ENCODE measurements at places on chromosomes 5 and 9.
A peak's percentile ranks its signal among the peaks of the same experiment; 100 is the strongest.

DNA sequence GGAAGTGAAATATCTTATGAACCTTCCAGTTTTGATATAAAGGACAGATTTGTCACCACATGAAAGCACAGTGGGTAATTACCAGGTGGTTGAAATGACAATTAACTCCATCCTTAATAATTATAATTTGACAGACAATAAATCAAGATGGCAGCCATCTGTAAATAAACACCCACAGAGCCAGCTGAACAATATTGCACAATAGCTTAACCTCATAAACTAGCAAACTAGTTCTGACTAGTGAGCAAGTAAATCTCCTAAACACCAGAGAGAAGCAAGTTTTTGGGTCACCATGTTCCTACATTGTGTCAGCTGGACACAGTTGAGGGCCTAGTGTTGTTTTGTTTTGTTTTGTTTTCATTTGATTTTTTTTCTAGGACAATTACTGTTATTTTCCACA, 577.4 kb downstream of the ACTL7B start:
- no peak for DNase-seq

- DNase-seq = peak; percentile 80
These were observed 175.7 kb downstream of the MELK start for GRCh38 chr9:36748322-36748899.

DNA sequence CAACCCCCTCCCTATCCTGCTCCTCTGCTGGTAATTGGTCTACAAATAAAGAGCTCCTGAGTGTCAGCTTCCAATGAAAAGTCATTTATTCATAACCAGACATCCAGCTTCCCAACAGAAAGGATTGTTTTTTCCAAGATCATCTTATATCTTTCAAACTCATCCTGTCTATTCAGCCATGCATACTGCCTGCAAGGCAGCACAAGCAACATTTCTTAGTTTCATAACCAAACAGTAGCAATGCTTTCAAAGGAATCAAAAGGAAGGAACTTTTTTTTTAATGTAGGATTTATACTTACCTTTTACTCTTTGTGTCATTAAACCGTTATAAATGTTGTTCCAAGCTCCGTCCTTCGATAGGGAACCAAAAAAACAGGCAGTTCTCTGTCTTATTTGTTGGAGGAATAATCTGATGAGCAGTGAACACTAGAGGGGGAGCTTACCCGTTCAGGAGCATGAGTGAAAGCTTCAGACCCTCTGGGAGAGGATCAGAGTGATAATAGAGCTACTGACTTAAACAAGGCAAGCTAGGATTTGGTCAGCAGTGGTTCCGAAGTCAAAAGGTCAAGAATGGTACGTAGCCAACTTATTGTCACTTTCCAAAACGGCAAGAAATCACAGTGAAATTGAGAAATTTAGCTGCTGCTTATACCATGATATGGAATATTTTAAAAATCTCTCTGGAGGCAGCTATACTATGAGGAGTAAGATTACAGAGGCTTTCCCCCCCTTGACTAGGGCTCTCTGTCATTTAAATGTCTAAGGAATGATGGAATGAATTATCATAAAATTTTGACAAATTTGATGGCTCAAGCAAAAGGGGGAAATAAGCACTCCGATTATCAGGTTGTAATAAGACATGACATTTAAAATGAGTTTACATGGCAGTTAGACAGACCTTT, 892.9 kb downstream of the NR2F1-AS1 start:
- peak; percentile 60 for DNase-seq

DNA sequence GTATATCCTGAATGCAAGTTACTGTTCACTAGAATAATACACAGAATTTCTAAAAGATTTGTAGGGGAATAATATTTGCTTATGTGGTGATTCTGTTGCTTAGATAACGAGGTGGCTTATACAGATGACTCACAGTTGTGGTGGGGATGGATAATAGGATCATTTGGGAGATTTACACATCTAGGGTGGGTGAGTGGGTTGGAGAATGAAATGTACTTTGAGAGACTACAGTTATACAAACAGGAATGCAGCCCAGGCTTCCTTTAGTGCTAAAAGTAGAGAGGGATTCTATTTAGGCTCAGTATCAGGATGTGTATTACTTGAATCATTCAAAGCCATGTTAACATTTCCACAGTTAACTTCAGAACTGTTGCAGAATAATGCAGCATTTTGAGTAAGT, 1.8 kb downstream of the CTXN3 start:
- DNase-seq = no peak

DNA sequence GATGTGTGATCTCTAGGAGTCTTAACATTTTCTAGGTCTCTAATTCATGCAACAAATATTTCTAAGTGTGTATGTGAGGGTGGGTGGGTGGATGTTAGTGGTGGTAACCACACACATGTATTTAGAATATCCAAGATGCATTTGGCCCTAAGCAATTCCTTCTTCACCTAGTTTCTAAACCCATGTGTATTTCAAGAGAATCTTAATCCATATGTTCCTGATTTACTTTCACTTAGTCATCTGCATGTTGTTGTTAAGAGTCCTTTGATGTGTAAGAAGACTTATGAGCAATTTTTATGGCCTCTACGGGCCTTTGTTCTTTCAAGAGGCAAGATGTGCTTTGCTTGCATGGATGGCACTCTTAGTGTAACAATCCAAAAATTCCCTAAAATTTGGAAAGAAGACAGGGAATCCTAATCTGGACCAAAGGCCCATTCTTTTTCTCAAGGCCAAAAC, 282.6 kb downstream of the SPATA31D1 start:
- no peak for DNase-seq

DNA sequence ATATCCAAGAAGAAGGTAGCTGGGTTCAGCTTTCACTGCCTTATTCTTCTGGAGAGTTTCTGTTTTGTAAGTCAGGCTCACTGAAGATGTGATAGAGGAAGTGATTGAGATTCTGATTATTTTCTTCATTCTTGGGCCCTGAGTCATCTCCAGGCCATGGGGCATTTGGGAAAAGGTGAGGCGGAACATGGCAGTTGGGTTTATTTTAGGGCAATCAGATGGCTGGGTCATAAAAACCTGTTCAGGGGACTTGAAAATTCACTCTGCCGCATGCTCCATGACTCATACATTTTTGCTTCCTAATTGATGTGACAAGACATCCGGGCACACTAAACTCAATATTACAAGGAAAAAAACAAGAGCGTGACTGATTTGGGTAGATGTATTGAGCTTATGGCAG, 265.7 kb upstream of the KLF4 start:
- no peak for DNase-seq

DNA sequence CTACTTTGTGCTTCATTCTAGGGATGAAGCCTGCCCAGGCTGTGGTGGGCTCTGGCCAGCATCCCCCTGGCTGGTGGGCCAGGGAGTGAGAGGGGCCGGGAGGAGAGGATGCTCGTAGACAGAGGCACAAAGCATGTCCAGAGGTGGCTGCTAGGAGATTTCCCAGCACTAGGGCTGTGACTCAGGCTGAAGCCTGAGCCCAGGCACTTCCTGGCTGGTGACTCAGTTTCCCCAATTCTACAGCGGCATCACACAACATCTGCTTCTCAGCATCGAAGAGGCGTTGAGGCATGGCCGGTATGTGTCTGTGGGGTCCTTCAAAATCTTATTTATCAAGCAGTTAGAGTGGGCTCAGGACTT, 55.6 kb downstream of the DUSP1 start:
- DNase-seq = no peak

- no peak for DNase-seq
These were observed 674.9 kb downstream of the PRR16 start for GRCh38 chr5:121138952-121139351.

- DNase-seq = peak; percentile 37
These were observed 26.8 kb upstream of the PHF2 start for GRCh38 chr9:93549611-93550010.

DNA sequence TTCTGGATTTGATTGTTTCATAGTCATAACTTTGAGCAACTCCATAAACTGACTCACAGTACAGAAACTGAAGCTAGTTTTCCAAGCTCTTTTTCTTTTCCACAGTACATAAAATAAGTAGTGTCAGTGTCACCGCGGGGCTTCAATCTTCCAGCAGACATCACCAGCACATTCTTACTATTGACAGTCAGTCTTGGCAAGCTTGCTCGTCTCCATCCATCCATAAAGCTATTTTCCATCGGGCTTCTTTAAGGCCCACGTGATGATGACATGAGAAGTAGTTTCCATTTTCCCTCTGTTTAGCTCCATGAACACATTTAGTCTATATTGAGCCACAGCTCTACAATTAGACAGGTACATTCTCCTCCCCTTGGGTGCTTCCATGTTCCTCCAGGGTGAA, 443.4 kb downstream of the KDM4C start:
- no peak for DNase-seq

DNA sequence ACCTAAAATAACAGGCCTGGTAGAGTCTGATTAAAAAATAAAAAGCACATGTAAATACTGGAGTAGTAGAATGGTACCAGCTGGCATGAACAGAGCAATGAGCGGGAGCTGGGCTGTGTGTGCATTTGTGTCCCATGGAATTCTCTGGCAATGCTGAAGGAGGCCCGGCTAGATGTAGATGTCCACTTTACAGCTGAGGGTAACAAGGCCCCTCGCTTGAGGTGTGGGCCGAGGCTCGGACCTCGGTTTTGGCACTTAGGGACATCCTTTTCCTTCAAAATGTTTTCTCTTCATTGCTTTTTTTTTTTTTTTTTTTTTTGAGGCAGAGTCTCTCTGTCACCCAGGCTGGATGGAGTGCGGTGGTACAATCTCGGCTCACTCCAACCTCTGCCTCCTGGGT, 1.5 kb upstream of the FGD3 start:
- DNase-seq = no peak

GRCh38 chr5:22044229-22044628, 808.9 kb downstream of the CDH12 start:
- DNase-seq = no peak

DNA sequence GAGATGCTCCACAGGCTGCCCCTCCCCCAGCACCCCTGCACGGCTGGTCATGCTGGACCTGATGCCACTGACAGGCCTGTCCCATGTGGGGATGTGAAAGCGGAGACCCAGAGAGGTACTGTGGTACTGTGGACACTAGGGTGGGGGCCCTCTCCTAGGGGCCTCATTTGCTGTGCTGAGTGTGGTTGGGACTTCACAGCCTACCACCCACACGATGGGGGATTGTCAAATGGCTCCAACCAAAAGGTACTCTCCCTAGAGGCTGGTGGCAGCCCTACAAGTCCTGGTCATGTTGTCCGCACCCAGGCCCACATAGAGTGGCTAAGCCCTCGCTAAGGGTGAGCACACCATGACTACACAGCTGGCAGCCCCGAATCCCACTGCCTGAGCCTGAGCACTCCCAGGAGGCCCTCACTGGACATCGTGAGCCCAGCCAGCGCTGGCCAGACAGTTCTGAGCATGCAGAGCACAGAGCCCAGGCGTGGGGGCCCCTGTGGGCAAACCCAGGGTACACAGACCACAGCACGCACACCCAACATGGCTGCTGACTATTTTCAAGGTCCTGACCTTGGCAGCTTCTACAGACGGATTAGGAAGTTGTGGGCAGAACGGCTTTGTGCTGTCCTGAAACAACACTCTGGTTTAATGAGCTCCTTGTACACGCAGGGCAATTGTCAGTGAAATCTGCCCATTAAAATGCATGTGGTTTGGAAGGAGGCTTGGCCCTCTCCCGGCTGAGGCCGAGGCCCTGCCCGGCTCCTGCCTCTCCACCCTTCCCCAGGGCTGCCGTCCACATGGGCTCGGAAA, 214.1 kb downstream of the HSPA4 start:
- no peak for DNase-seq

DNA sequence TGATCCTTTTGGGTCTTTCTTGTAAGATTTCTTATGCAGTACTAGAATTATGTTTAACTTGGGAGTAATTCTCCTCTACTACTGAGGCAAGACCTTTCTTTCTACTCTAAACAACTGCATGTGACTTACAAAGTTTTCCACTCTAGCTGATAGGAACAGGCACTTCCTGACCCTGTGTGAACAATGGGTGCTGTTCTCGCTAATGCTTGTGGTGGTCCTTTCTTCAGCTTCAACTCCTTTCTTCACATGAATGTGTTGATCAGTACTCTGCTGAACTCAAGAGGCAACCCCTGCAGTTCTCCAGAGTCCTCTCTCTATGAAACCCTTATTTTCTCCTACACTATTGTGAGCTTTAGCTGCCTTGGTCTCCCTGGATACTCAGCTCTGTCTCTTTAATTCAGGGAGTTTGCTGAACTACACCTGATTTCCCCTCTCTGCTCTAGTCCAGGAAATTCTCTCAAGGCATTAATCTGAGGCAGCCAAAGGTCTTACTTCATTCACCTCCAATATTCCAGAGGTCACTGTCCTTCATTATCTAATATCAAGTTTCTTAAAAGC, 484.6 kb upstream of the PIK3R1 start:
- no peak for DNase-seq

Measured in renal pelvis (tissue), 12 donors.